Naive thymus-derived CD8-positive, alpha-beta T cell (primary cell): ENCODE measurements at places on chromosomes 2 and 18. TPM values are rescaled to one million over a fixed set of nuclear protein-coding genes. Genes with fewer than 3 reads are reported as not detected.

- no peaks in the 10 kb centered on the region for H3K27me3 ChIP-seq
- peak; percentile 31 for DNase-seq
- H3K36me3 ChIP-seq = no peaks in the 10 kb centered on the region
Measured at GRCh38 chr18:23828426-23828825, 139.2 kb downstream of the LAMA3 start.

DNA sequence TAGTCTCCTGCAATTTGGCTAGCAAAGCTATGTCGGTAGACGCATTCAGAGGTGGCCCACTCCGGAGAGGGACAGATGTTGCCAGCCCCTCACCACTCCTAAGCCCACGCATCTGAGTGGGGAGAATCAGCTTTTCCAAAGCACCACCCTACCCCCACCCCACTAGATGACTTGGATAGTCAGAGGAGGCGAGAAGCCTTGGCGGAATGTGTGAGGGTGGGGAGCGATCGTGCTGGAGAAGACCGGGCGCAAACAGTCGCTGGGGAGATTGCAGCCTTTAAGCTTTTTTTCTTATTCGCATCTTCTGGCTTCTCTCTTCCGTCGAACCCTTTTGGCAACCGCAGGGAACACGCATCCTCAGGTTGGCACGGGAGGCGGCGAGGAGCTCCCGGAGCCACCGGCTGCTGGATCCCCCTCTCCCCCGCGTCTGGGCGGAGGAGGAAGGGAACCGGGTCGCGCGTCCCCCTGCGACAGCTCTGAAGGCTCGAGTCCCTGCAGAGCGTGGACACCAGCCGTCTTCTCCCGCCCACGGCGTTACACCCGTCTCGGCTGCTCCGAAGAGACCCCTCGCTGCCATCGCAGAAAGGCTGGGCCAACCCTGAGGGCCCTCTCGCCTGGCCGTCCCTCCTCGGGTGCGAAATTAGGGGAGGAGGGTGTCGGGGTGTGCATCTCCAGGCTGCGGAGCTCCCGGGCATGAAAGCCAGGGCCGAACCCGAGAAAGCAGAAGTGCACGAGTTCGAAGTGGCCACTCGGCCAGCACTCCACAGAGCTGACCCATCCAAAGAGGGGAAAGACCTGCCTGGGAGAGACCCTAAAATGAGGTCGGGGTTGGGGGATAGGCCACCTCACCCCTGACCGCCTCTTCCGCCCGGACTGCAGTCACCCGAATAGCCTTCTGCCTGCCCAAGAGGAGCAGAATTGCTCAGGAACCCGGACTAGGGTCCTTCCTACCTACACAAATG, 12.2 kb downstream of the EVX2 start:
- no peak for DNase-seq
- peaks cover 80% of the 10 kb centered on the region for H3K27me3 ChIP-seq
- no peak overlapping the region for H3K27ac ChIP-seq
- peaks cover 8% of the 10 kb centered on the region for H3K36me3 ChIP-seq
- H3K4me3 ChIP-seq = no peak overlapping the region
- H3K4me1 ChIP-seq = peaks cover 6% of the 10 kb centered on the region

DNA sequence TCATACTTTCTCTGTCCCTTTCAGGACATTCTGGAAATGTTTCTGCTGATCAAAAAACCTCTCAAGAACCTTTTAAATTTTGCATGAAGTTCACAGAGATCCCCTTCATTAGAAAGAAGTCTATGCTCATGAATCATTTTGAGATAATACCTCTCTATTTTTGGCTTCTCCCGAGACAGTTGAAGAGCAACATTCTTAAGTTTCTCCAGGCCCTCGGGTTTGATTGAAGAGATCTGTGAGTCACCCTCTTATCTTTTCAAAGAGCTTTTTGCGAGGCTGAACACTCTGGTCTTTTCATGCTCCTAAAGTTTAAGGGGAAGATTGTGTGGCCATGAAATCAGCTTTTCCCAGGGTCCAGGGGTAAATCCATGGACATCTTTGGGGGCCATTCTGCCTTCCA, 354.2 kb downstream of the FBXO15 start:
- no peaks in the 10 kb centered on the region for H3K36me3 ChIP-seq
- H3K27me3 ChIP-seq = no peaks in the 10 kb centered on the region
- no peak overlapping the region for H3K27ac ChIP-seq
- H3K4me3 ChIP-seq = no peak overlapping the region
- H3K4me1 ChIP-seq = no peaks in the 10 kb centered on the region
- DNase-seq = no peak

DNA sequence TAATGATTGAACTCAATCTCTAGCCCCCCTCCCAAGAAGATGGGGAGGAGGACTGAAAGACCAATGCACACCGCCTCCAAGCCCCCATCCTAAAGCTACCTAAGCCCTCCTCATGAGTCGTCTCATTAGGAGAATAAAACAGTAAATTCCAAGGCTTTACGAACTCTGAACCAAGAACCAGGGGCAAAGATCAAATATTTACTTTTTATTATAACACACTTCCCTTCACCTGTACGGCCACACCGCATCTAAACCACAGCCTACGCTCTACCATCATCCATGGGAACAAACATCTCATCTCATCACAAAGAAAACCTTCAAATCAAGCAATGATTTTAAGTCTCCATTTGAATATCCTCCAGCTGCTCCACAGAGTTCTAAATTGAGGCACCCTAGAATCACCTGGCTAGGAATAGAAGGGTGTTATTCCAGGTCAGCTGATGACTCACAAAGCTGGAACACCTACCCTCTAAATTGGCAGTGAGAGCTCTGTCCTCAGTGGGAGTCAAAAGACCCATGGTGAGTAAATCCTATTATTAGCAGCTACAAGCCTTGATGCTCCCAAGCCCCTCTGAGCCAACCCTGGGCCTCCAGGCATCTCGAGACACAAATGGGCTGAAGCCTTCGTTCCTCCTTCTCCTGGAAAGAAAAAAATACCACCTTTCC, 45.6 kb upstream of the BZW1 start:
- no peaks in the 10 kb centered on the region for H3K36me3 ChIP-seq
- no peak for DNase-seq
- H3K27me3 ChIP-seq = no peaks in the 10 kb centered on the region

DNA sequence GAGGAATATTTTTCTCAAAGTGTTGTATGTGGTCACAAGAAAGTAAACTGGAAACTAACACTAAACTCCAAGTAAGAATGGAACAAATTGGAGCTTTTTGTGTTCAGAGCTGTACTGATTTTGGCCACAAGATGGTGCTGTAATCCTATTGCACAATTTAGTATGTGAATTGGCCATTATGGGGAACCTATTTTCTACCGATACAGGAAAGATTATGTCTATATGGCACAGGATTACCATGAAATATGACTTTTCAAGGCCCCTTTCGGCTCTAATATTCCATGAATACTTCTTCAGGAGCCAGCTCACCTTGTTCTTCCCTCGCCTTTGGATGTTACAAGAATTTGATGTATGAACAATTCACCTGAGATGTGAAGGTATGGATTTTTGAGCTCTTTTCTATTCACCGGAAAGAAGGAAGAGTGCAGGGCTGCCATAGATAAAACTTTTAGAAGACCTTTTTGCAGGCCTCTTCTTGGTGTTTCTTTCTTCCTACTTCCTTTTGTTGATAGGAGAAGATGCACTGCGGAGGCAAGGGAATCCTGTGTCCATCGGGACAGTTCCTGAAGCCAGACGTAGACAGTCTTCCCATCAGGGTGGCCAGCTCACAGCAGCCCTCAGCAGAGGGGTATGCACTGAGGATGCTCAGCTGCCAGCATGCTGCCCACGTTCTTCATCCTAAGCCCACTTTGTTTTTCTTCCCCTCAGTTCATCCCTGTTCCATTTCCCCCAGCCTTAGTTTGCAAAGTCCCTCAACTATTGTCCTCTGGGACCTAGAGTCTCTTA, 13.3 kb downstream of the MRPL44 start:
- no peak overlapping the region for H3K4me3 ChIP-seq
- peaks cover 31% of the 10 kb centered on the region for H3K36me3 ChIP-seq
- H3K4me1 ChIP-seq = no peaks in the 10 kb centered on the region
- H3K27me3 ChIP-seq = no peaks in the 10 kb centered on the region
- H3K27ac ChIP-seq = no peak overlapping the region

Gene SPP2
- polyA plus RNA-seq = not detected

DNA sequence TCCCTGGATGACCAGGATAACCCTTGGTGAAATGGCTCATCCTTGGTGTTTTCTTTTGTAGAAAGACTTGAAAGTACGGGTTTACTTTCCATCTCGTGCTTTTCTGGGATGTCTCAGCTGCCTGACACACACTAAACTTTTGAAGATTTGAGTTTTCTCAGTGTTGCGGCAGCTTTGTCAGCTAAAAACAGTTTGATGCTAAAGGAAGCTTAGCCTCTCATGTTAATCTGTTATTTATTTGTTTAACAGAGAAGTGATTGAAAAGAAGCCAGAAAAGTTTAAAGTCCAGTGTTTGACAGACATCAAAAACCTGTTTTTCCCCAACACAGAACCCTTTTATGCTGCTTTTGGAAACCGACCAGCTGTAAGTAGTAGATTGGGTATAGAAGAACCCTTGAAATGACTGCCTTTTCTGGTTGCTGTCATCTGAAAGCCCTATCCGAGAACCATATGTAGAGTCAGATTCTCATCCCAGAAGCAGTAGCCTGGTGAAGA, 72.8 kb downstream of the LPIN1 start:
- peaks cover 89% of the 10 kb centered on the region for H3K36me3 ChIP-seq
- H3K27ac ChIP-seq = no peak overlapping the region
- no peaks in the 10 kb centered on the region for H3K4me1 ChIP-seq
- DNase-seq = no peak

DNA sequence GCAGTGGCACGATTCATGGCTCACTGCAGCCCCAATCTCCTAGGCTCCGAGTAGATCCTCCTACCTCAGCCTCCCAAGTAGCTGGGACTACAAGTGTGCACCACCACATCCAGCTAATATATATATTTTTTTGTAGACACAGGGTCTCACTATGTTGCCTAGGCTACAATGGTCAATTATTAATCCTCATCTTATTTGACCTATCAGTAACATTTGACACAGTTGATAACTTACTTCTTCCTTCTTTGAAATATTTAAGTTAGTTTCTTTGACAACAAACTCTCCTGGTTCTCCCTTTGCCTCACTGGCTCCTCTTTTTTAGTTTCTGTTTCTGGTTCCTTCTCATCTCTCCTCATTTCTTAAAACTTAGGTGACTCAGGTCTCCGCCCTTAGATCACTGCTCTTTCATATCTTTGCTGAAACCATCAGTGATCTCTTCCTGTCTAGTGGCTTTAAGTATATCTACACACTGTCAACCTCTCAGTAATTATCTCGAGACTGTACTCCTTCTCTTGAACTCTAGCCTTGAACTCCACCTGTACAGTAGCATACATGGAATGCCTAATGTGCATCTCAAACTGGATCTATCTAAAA, 11.5 kb downstream of the PGAP1 start:
- H3K27ac ChIP-seq = peak overlapping the region; percentile 78
- H3K4me1 ChIP-seq = peaks cover 16% of the 10 kb centered on the region
- no peaks in the 10 kb centered on the region for H3K27me3 ChIP-seq
- no peak for DNase-seq
- H3K36me3 ChIP-seq = peaks cover 18% of the 10 kb centered on the region

GRCh38 chr18:57353940-57354461, 1.6 kb downstream of the ST8SIA3 start:
- H3K4me1 ChIP-seq = peaks cover 5% of the 10 kb centered on the region
- H3K27me3 ChIP-seq = peaks cover 50% of the 10 kb centered on the region
- H3K4me3 ChIP-seq = no peak overlapping the region
- no peak overlapping the region for H3K27ac ChIP-seq

DNA sequence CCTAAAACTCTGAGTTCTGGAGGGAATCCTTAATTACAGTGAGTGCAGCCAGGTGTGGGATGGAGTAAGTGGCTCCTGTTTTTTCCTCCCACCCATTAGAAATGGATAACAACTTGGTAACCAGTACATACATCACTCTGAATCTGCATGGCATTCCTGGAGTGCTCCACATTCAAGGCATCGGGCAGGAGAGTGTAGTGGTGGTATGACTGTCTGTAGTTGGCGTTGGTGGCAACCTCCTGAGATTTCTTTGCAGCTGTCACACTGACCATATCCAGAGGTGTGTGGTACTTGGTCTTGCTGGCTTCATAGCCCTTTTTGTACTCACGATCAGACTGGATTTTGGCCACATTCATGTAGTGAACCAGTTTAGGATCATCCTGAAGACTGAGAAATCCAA, 68.3 kb downstream of the NEB start:
- peaks cover 5% of the 10 kb centered on the region for H3K4me1 ChIP-seq
- no peak overlapping the region for H3K4me3 ChIP-seq
- DNase-seq = no peak
- H3K36me3 ChIP-seq = no peaks in the 10 kb centered on the region
- H3K27me3 ChIP-seq = no peaks in the 10 kb centered on the region
